ENCODE measurements at places on chromosomes 5 and 9.
A peak's percentile ranks its signal among the peaks of the same experiment; 100 is the strongest.

DNA sequence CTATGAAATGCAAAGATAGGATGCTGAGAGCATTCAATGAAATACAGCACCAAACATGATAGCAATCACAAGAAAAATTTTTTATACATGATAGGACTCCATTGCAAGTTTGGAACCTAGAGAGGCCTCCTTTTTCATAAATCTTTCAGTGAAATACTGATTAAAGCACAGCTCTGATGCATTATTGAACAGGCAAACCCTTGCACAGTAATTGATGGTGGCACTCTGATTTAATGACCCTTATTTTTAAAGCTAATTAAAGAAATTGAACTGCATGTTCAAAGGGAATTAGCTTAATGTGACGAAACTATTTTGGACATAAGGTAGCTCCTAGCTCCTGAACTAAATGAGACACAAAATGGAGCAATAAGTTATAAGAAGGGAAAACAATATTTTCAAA lies 44.6 kb downstream of the MPDZ start:
- no peak for DNase-seq

DNA sequence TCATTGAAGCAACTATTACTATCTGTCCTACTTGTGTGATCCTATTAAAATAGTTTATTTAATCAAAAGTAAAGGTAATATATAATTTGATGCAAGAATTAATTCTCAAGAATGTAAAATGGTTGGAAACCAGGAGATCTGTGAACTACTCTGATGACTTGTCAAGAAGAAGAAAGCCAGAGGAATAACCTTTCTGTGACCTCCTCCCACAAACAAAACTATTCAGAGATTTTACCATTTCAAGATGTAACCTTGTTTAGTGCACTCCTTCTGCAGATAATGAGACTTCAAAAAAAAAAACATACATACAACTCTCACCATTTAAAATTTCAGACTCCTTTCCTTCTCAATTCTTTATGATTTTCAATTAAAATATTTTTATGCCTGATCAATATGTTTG lies 79.5 kb downstream of the RFX3 start:
- DNase-seq, result no peak

DNA sequence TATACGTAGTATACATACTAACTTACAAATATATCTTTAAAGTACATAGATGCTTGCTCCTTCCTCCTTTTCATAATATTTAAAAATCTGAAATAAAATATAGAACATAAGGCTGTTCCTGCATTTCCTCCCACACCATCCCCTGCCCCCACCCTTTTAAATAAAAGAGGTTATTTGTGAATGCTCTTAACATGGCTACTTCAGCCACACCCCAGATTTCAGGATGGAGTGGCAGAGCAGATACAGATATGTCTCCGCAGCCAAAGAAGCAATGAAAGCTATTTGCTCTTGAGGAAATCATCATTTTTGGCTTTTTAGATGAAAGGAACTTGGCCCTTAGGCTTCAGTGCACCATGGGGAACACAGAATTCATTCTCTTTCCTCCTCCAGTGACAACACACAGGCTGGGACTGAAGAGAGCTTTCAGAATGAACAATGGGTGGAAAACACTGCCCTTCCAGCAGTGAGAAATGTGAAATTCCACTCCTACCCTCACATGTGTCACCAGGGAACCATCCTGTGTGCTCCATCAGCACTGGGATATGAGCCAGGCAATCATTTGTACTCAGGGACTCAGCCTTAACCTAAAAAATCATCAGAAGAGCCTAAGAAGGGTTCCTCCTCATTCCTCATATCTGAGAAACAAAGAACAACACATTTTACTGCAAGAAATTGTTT lies 134.3 kb downstream of the PPP2R2B start:
- no peak for DNase-seq

GRCh38 chr5:171965745-171966144 lies 40.7 kb downstream of the FBXW11 start:
- DNase-seq, result no peak

- no peak for DNase-seq
These were observed 19.2 kb downstream of the ANKHD1 start for GRCh38 chr5:140420665-140421361.

DNA sequence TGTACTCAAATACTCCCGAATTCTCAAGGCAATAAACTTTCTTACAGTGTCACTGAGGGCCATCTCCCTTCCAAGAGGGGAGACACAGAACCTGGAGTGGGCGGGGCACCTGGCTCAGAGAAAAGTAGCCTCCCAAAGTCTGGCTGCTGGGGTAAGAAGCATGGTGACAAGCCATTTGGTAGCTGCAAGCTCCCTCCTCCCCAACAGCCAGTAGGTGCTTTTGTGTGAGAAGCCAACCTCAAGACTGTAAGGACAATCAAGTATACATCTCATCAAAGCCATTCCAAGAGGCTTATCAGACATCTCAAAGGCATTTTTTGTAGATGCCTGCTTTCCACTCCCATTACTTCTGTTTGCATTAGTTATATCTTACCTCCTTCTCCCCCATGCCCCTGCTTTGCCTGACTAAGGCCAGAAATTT lies 1.4 kb downstream of the DAB2 start:
- DNase-seq, result peak; percentile 24

DNA sequence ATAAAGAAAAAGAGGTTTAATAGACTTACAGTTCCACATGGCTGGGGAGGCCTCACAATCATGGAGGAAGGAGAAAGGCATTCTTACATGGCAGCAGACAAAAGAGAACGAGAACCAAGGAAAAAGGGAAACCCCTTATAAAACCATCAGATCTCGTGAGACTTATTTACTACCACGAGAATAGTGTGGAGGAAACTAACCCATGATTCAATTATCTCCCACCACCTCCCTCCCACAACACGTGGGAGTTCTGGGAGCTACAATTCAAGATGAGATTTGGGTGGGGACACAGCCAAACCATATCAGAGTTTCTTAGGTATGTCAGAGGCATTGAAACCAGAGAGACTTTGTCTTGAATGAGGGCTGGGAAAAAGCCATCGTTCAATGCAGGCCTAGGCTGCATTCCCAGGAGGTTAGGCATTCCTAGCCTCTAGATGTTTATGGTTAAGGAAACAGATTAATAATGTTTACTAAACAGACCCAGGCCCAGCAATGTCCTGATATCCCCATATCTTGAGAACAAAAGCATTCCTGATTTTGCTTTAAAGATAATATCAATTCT lies 7.5 kb upstream of the PAIP1 start:
- DNase-seq, result peak; percentile 67

- DNase-seq, result no peak
These were observed 52.3 kb downstream of the POC5 start for GRCh38 chr5:75664979-75665378.

- no peak for DNase-seq
These were observed 35.2 kb upstream of the IRX4 start for GRCh38 chr5:1917830-1918487.

DNA sequence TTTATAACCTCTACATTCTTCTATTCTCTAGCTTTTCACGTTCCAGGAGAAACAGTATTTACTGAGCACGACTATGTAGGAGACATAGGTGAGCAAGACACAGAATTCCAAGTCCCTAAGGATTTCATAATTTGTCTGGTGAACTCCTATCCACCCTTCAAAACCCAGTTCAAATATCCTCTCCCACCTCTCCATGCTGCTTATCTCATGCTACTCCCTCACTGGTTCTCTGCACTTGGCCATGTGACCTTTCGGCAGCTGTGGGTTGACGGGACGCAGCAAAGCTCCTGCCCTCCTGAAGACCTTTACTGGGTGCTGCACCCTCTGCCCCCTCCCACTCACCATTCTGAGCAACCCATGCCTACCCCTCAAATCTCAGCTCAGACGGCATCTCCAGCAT lies 173.2 kb downstream of the RGS3 start:
- no peak for DNase-seq

Measured in ELF-1 (cell line).